Retinal pigment epithelial cell (primary cell): ENCODE measurements at places on chromosomes 16 and 17.

GRCh38 chr17:29866746-29867404 lies 63.2 kb downstream of the SSH2 start:
- DNase-seq, result no peak

DNA sequence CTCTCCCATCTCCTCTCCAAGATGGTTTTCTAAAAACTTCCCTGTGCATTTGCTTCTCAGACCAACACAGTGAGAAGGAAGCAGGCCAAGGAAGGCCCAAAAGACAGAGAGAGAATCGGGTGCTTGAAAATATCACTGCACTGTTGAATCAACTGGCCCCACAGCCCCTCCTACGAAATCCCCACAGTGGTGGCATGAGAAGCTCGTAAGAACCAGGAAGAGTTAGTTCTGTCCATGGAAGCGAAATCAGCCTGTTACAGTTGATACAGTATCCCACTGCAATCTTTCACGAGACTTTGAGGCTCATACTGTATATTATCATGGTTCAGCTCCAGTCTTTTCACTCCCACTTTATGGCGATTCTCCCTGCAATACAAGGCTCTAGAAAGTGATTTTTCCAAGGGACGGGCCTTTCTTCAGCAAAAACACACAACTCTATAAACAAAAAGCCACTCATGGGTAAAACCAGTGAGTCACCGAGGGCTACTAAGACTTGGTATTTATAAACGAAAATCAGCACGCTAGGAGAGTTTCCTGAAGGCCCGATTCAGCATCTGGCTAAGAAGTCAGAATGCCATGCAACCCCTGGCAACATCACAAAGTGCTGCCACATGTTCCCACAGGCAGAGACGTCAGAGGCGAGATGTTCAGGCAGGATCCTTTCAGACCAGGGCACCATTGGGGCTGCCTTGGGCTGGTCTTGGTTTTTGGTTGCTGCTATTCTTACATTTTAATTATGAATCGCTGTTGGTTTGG lies 185.7 kb downstream of the IRX5 start:
- DNase-seq, result no peak

DNA sequence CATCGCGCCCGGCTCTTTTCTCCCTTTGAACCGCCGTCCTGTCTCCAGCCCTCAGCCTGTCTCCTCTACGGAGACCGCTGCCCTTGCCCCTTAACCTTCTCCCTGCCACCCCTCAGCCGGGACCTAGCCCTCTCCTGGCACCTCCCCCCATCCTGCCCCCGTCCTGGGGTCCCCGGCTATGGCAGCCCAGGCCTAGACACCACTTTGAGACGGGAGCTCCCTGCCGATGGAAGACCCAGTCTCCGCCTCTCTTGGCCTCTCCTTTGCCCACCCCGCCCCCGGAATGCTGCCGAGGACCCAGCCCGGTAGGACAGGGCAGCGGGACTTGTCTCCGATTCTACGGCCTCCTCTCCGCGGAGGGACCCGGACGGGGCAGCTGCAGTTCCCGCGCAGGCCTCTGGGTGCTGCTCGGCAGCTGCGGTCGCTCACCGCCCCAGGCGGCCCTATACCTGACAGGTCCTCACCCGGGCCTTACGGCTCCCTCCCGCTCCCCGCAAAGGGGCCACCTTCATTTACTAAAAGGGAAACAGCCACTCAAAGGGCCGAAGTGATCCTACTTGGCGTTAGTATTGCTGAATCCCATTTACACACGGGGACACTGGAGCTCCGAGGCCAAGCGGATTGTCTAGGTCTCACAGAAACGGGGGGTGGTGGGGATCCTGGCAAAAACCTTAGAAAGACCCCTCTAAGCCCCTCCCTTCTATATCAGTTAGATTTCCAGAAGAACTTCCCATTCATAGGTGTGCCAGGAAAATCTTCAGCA lies 32.6 kb upstream of the TAC4 start:
- no peak for DNase-seq

DNA sequence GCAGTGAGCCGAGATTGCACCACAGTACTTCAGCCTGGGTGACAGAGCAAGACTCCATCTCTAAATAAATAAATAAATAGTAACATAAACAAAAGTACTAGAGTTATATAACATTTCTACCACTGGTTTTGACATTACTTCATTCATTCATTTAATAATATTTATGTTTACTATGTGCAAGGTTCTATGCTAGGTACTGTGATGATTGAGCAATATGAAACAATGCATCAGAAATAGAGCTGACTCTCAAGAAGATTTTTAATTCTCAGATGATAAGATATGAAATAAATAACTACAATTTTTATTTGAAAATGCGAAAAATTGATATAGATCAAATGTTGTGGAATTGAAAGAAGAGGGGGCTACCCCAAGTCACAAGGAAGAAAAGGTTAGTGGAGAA lies 8.9 kb upstream of the MED13 start:
- no peak for DNase-seq

GRCh38 chr16:29720703-29721102 lies 25.1 kb downstream of the C16orf54 start:
- no peak for DNase-seq

GRCh38 chr17:80569924-80570323 lies 25.3 kb downstream of the RPTOR start:
- DNase-seq, result no peak

- no peak for DNase-seq
Observed at GRCh38 chr16:84282533-84282932, 12.1 kb upstream of the WFDC1 start.

GRCh38 chr17:69175262-69175624 lies 33.5 kb upstream of the ABCA6 start:
- no peak for DNase-seq

- DNase-seq, result no peak
Observed at GRCh38 chr17:42814633-42815399, 9.3 kb downstream of the BECN1 start.

DNA sequence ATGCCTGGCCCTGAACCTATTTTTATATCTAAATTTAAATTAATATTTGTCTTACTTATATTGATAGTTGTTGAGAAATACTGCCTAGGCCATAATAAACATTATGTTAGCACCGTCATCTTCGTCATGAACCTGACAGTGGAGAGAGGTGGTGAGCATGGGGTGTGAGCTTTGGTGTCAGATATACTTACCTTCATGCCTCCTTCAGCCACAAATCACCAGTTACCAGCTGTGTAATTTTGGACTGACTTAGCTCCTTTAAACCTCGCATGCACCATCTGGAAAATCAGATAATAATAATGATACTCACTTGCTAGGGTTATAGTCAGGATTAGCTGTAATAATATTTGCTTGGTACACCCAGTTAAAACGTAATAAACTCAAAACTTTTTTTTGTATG lies 35.0 kb downstream of the SNX29 start:
- DNase-seq, result no peak

- DNase-seq, result peak; percentile 63
Observed at GRCh38 chr17:51289696-51290111, 29.4 kb downstream of the UTP18 start.

- DNase-seq, result no peak
Observed at GRCh38 chr16:58855291-58855863, 121.3 kb upstream of the GOT2 start.

GRCh38 chr16:86137359-86137758 lies 238.4 kb downstream of the IRF8 start:
- no peak for DNase-seq

- no peak for DNase-seq
Observed at GRCh38 chr17:66716236-66717026, 118.5 kb upstream of the CACNG5 start.

DNA sequence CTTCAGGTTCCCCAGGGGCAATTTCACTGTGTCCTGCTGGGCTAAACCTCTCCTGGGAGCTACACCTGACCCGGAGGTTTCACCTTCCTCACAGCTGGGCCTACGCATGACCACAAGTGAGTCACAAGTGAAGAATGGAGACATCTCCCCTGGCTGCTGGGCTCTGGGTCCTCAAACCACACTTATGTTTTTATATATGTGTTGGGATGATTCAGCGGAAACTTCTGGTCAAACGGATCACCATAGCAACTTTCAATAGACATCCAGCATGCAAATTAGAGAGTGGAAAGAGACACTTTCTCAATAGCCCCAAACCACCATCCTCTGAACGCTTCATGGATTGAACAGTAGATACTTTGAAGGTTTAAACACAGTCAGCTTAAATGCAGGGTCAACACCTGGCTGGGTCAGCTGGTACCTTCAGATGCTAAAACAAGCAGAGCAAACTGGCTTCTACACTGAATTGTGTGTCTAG lies 28.0 kb upstream of the MAF start:
- peak; percentile 35 for DNase-seq

- no peak for DNase-seq
Observed at GRCh38 chr16:23847948-23848347, 12.2 kb downstream of the PRKCB start.

- no peak for DNase-seq
Observed at GRCh38 chr17:9071811-9072498, 50.6 kb downstream of the NTN1 start.

DNA sequence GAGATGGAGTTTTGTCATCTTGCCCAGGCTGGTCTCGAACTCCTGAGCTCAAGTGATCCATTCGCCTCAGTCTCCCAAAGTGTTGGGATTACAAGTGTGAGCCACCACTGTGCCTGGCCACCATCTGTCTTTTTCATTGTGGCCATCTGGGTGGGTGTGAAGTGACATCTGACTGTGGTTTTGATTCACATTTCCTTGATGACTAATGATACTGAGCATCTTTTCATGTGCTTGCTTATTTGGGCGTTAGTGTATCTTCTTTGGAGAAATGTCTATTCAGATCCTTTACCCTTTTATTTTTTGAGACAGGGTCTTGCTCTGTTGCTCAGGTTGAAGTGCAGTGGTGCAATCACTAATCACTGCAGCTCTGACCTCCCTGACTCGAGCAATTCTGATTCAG lies 53.9 kb upstream of the ERN1 start:
- DNase-seq, result no peak

- no peak for DNase-seq
Observed at GRCh38 chr16:24217461-24217860, 38.7 kb upstream of the CACNG3 start.
